NT2/D1 (cell line): ENCODE measurements at places on chromosomes 1 and 21.

DNA sequence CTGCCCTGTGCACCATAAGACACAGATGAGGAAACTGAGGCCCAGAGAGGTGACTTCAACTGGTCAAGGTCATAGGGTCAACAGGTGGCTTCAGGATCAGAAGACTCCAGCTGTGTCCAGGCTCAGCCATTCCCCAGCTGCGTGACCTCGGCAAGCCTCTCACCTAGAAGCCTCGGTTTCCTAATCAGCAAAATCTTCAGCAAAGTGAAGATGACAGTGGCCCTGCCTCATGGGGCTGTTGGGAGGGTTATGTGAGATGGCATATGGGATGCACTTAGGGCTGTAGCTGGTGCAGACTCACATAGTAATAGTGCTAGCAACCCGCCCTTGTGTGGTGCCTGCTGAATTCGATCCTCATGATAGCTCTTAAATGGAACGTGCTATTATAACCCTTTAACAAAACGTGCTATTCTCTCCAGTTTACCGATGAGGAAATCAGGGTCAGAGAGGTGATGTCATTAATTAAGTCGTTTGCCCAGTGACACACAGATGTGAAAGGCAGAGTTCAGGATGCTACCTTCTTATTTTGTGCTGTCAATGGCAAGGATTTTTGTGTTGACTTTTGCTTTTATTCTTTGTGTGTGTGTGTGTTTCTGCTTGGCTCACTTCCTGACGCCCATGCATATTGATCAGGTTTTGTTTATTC lies 472.9 kb downstream of the MATN1 start:
- no peak for DNase-seq

DNA sequence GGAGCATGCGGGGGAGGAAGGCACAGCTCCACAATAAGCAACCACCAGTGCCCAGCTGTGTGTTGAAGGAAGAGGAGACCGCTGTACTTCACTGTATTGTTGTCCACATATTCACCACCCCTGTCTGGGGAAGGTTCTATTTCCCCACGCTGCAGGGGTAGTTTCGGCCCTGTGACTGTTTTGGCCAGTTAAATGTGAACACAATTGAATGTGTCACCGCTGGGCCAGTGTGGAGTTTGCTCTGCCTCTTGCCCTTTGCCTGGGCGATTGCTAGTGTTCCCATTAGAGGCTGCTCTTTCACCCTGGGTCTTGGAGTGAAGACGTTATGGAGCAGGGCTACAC lies 32.6 kb downstream of the UBE4B start:
- DNase-seq = no peak

- no peak for DNase-seq
Observed at GRCh38 chr21:21233051-21233450, 234.8 kb downstream of the NCAM2 start.

- no peak for DNase-seq
Observed at GRCh38 chr21:41706263-41706639, 60.6 kb downstream of the RIPK4 start.

DNA sequence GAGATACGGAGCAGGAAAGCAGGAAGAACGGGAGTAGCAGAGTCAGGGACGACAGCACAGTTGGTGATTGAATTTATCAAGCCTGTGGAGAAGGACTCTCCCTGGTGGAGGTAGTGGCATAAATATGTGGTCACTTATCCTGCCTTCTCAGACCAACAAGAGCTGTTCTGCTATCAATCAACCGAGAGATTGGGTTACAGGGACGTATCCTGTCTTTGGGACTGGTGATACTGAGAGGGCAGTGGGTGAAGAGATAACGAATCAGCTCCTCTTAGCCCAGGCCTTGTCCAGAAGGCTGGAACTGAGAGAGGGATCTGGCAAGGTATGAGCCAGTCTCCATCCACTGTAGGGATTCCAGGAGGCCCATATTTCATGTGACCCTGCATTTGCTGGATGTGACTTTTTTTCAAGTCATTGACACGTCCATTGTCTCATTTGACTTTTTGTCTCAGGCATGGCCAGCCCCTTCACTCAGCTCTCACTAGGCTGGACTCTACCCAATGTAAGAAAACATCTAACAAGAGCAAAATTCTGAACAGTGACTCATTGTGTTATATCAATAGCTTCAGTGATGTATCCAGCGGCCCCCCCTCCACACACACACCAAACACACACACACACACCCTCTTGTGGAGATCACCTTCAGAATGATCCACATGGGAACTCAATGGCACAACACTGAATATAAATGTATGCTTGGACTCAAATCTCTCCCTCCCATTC lies 11.3 kb downstream of the C1orf116 start:
- no peak for DNase-seq

DNA sequence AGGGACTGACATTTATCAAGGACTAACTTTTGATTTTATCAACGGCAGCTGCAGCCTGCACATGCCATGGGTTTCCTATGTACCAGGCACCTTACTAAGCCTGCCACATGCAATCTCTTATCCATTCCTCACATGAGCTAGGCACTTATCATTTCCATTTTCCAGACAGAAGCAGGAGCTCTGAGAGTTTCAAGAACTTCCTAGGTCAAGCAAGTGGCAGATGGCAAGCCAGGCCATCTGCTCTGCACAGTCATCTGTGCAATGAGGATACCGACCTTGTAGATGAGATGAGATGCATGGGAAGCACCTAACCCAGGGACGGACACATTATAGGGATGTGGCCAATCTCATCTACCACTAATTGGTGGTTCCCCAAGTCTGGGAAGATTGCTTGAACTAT lies 339.4 kb upstream of the USP24 start:
- DNase-seq = no peak

DNA sequence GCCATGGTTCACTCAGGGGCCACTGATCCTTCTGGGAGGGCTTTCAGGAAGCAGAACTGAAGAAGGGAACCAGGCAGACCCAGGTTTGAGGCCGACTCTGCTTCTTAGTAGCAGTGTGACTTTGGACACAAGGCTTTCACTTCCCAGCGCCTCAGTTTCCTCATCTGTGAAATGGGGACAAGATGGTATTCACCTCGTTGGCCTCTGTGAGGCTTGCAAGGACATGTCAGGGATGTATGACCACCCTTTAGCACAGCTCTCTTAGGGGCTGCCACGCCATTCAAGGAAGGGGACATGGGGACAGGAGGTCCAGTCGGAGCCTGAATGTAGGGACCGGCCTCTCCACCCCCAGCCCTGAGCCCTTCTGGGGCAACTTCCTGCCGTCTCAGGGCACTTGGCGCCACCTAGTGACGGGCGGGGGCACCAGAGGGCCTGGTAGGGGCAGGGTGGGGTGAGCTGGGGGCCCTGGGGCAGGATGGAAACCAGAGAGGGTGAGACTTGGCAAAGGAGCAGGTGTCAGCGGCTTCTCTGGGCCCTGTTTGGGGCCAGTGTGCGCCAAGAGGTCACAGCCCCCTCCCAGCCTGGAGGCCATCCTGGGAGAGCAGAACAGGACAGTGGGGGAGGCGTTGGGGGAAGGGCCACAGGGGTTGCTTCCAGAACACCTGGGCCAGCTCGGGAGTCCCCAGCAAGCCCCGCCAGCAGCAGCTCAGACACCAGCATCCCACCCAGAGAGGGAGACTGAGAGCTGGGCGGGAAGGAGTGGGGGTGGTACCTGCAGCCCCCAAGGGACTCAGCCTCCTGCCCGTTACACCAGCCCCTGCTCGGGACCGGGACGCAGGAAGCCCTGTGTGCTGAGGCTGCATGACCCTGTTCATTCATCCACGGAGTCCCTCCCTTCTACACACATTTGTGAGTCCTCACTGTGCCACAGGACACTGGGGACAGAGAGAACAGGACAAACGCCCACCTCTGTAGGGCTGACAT lies 102.5 kb upstream of the TARDBP start:
- no peak for DNase-seq
